CD14-positive monocyte (primary cell): ENCODE measurements at places on chromosomes 7 and 10. TPM values are rescaled to one million over a fixed set of nuclear protein-coding genes. Genes with fewer than 3 reads are reported as not detected.

Gene EPHA1
- polyA plus RNA-seq, result 0.50 TPM

DNA sequence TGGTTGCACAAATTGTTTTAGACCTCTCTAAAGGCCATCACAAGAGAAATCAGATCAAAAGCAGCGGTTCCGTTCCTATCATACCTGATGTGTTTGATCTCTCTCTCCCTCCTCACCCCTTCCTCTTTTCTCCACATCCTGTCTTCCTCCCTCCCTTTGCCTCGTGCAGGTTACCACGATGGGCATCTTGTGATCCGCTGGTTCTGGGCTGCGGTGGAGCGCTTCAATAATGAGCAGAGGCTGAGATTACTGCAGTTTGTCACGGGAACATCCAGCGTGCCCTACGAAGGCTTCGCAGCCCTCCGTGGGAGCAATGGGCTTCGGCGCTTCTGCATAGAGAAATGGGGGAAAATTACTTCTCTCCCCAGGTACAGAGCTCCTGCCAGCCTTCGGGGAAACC lies 28.5 kb upstream of the STK17A start:
- no peak overlapping the region for H3K27ac ChIP-seq
- H3K4me3 ChIP-seq, result no peak overlapping the region
- no peaks in the 10 kb centered on the region for H3K4me1 ChIP-seq
- DNase-seq, result no peak

Gene KAZALD1
- 4.2 and 6.6 TPM in 2 replicates for polyA plus RNA-seq

DNA sequence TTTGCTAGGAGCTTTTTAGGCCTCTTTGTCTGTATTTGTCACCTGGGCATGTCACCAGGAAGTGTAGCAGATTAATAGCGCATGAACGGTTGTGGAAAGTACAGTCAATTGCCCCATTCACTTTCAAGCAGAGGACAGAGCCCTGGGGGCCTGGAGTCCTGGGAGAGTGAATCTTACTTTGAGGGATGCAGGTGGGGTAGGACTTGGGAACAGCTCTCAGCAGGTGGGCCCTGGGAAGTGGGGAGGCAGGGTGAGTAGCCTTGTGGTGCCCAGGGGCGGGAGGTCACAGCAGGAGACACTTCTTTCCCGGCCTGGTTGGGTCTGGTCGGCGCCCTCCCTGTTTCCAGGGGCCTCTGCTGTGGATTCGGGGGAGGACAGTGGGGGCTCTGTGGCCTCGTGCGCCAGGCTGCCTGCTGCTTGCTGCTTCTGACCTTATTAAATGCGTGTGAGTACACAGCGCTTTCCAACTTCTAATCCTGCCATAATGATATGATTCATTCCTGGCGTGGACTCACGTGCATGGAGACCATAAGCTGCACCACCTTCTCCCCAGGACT lies 51.6 kb upstream of the AQP1 start:
- no peak for DNase-seq
- no peak overlapping the region for H3K27ac ChIP-seq
- no peak overlapping the region for H3K4me3 ChIP-seq
- no peaks in the 10 kb centered on the region for H3K36me3 ChIP-seq
- H3K4me1 ChIP-seq, result no peaks in the 10 kb centered on the region

- no peak for DNase-seq
- peaks cover 27% of the 10 kb centered on the region for H3K27me3 ChIP-seq
- H3K36me3 ChIP-seq, result no peaks in the 10 kb centered on the region
- H3K27ac ChIP-seq, result no peak overlapping the region
- H3K4me1 ChIP-seq, result no peaks in the 10 kb centered on the region
- no peak overlapping the region for H3K4me3 ChIP-seq
Measured at GRCh38 chr7:44307301-44307900, 18.0 kb downstream of the CAMK2B start.

- H3K36me3 ChIP-seq, result no peaks in the 10 kb centered on the region
- H3K4me3 ChIP-seq, result no peak overlapping the region
- DNase-seq, result no peak
Measured at GRCh38 chr7:42606193-42606905, 305.5 kb downstream of the C7orf25 start.

GRCh38 chr7:36736090-36736898 lies 12.0 kb upstream of the AOAH start:
- H3K4me1 ChIP-seq, result peaks cover 63% of the 10 kb centered on the region
- H3K27ac ChIP-seq, result peak overlapping the region; percentile 98
- DNase-seq, result no peak
- H3K4me3 ChIP-seq, result no peak overlapping the region
- no peaks in the 10 kb centered on the region for H3K36me3 ChIP-seq
